ENCODE measurements at places on chromosomes 12 and 14. TPM values are rescaled to one million over a fixed set of nuclear protein-coding genes. Genes with fewer than 3 reads are reported as not detected.

OTX2 gene
- not detected for total RNA-seq

KRT6A gene
- total RNA-seq: not detected

APEX1 gene
- 60.6 TPM for total RNA-seq

KERA gene
- not detected for total RNA-seq

CRIP2 gene
- total RNA-seq: 149 TPM
